ENCODE measurements at places on chromosomes 7 and 10.

DNA sequence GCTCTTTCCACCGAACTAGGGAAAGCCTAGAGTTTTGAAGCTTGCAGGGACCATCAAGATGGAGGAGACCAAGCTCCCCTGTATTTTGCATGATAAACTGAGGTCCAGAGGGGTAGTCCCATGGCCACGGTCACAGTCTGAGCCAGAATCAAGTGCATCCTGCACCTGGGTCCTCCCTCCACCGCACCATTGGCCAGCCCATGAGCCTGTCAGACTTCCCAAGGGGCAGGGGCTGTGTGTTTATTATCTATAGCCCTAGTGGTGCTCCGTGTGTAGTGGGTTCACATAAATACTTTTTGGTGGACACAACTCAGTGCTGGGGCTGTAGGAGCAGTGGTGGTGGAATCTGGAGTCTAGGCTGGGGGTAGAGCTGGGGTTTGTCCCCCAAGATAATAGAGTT lies 3.6 kb downstream of the CALHM3 start:
- DNase-seq: no peak

DNA sequence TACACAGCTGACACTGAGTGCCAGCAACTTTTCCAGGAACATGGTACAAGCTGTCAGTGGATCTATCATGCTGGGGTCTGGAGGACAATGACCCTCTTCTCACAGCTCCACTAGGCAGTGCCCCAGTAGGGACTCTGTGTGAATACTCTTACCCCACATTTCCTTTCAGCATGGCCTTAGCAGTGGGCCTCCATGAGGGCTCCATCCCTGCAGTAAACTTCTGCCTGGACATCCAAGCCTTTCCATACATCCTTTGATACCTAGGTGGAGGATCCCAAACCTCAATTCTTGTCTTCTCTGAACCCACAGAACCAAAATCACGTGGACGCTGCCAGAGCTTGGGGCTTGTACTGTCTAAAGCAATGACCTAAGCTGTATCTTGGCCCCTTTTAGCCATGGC lies 116.8 kb downstream of the IQUB start:
- no peak for DNase-seq

- DNase-seq: no peak
Observed at GRCh38 chr10:79349766-79350406, 2.6 kb downstream of the PPIF start.

DNA sequence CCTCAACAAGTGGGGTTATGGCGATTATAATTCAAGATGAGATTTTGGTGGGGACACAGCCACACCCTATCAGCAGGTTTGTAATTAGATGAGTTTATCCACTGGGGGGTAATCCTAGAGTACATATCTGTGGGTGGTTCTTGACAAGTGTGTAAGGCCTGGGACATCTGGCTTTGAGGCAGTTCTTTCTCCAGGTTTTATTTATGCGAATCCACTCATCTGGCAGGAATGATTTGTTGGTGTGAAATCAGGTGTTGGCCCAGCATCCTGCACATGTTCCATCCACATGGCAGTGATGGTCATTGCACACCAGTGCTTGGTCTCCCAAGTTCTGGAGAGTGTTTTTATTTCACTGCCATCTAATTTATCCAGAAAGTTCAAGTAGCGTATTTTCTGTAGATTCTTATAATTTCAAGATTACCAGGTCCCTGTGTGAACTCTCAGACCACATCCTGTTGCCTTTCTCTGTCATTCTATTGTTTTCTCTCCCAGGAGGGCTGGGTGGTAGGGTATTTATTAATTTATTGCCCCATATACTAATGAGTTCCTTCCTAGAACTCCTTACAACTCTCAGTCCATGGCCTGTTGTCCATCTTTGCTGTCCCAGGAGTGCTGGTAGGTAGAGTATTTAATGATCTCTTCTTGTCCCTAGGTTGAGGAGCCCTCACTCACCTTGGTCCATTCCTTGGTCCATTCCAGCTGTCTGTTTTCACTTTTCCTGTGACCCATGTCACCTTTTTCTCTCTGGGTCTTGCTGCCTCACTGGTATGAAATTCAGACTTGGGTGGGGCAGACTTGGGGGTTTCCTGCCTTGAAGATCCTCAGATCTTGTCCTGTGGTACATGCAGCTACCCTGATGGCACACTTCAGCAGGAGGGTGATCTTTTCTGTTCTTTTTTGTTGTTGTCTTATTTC lies 10.4 kb downstream of the RALA start:
- peak; percentile 51 for DNase-seq

- no peak for DNase-seq
Observed at GRCh38 chr7:14841869-14842268, 60.7 kb downstream of the DGKB start.

- no peak for DNase-seq
Observed at GRCh38 chr10:31215052-31215451, 104.0 kb upstream of the ZEB1 start.

DNA sequence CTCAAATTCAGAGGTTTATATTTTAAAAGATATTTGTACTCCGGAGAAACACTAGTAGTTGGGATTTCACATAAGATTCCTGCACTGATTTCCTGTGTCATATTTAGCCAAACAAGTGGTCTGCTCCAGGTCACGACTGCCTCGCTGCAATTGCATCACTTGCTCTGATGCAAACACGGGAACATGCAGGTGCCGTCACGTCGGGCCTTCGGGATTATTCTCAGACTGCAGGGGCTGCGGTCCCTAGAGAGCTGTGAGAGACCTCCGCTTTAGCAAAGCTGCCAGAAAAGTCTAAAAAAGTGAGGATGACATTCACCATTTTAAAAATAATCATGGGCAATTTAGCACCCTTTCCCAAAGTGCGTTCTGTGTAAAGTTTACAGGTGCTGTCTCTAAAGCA lies 93.5 kb upstream of the DDC start:
- DNase-seq: no peak

DNA sequence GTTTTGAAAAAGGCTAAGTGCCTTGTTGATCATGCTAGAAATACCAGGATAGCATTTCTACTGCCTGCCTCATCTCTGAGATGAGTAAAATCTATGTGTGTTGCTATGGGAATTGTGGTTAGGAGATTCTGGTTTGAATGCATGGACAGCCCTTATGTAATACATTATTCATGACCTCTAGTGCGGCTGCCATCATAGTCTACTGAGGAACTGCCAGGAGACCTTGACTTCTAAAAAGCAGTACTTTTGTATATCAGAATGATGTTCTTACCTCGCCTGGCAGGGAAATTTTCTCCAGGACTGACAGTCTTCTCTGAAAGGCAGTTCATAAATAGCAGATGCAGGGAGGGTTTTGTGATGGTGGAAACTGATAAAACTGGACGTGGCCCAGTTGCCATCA lies 248.5 kb downstream of the NSUN6 start:
- DNase-seq: no peak

- no peak for DNase-seq
Observed at GRCh38 chr10:43921881-43922280, 273.2 kb upstream of the ZNF32 start.

DNA sequence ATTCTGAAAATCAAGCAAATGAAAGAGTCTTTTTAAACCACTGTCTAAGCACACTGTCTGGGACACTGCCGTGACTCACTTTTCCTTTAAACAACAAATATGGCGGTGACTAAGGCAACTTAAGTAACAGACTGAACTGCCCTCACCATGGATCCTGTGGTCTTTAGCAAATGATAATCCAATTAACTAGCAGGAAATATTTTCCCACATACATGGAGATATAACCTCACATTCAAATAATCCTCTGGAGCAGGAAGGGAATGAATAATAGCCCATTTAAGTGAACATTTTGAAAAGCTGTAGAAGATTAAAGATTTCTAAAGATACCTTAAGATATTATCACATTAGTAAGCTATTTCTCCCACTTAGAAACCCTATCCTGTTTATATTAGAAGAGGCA lies 40.3 kb upstream of the LRRC17 start:
- no peak for DNase-seq

DNA sequence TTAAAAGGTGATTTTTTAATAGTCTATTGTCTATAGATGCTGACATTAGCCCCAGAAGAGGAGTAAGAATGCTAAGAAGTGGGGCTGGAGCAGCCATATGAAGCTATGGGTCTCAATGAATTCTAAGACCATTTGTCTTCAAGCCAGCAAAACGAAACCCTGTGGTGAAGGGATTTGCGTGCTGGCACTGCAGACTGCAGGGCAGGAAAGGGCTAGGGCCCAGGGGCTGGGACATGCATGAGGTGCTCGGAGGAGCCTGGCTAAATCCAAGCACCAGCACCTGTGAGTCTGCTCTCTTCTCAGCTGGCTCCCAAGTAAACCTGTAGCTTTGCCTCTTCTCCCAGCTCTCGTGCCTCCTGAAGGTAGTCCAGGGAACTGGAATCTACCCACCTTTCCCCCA lies 1.3 kb upstream of the NDST2 start:
- DNase-seq: no peak

GRCh38 chr7:133207687-133208086 lies 45.2 kb upstream of the EXOC4 start:
- no peak for DNase-seq

DNA sequence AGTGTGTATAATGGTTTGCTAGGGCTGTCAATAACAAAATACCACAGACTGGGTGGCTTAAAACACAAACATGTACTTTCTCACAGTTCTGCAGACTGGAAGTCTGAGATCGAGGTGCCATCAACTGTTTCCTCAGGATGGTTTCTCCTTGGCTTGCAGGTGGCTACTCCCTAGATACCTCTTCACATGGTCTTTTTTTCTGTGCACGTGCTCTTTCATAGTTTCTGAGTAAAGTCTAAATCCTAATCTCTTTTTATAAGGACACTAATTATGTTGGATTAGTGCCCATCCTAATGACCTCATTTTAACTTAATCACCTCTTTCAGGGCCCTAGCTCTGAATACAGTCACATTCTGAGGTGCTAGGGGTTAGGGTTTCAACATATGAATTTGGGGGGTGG lies 65.9 kb downstream of the AMPH start:
- no peak for DNase-seq

GRCh38 chr10:121927318-121927840 lies 452 bp downstream of the ATE1 start:
- no peak for DNase-seq

GRCh38 chr7:107154826-107155225 lies 14.0 kb upstream of the HBP1 start:
- no peak for DNase-seq

GRCh38 chr10:124992462-124993344 lies 50.8 kb downstream of the ZRANB1 start:
- no peak for DNase-seq

DNA sequence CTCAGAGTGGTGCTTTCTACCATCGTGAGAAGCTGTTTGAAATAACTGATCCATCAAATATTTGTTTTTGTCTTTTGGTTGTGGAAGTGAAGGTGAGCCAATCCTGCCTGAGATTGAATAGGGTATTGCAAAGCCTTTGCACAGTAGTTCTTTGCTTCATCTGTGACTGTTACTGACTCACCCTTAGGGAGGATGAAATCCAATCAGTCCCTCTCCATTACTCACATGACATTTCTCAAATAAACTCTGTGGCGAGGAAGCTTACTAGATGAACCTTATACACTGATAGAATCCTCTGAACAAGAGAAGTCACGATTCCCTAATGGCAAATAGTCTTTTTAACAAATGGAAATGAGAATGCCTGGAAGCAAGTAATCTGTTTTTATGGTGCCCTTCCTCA lies 31.9 kb downstream of the HEPACAM2 start:
- DNase-seq: no peak
